ENCODE measurements at places on chromosomes 13 and 19.

GRCh38 chr19:1001538-1002166 lies 1.4 kb downstream of the GRIN3B start:
- DNase-seq: no peak

- DNase-seq: no peak
Measured at GRCh38 chr19:12821761-12822160, 12.6 kb downstream of the RTBDN start.

DNA sequence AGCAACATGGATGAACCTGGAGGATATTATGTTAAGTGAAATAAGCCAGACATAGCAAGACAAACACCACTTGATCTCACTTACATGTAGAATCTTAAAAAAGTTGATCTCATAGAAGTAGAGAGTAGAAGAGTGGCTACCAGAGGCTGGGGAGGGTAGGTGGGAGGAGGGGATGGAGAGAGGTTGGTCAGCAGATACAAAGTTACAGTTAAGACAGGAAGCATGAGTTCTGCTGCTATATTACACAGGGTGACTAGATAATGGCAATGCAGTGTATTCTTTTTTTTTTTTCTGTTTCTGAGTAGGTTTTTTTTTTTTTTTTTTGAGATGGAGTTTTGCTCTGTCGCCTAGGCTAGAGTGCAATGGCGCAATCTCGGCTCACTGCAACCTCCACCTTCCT lies 15.2 kb upstream of the THSD1 start:
- DNase-seq: no peak

- DNase-seq: no peak
Measured at GRCh38 chr19:489418-490196, 6.7 kb upstream of the MADCAM1 start.

GRCh38 chr19:42204664-42205063 lies 12.8 kb downstream of the DEDD2 start:
- no peak for DNase-seq
